ENCODE measurements at places on chromosomes 1 and 21.

DNA sequence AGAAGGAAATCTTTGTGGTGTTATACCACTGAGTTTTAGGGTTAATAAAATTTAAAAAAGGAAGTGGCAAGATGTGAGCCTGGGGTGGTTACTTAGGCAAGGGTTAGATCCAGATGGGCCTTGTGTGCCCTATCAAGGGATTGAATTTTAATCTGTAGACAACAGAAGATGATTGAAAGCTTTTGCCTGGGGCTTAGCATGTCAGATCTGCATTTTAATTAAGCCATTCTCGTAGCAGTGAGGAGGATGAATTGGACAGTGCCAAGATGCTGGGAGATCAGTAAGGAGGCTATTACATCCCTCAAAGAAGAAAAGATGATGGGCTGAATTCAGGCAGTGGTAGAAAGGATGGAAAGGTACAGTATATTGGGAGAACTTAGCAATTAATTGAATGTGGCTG lies 42.3 kb downstream of the HMGB4 start:
- DNase-seq, result no peak

DNA sequence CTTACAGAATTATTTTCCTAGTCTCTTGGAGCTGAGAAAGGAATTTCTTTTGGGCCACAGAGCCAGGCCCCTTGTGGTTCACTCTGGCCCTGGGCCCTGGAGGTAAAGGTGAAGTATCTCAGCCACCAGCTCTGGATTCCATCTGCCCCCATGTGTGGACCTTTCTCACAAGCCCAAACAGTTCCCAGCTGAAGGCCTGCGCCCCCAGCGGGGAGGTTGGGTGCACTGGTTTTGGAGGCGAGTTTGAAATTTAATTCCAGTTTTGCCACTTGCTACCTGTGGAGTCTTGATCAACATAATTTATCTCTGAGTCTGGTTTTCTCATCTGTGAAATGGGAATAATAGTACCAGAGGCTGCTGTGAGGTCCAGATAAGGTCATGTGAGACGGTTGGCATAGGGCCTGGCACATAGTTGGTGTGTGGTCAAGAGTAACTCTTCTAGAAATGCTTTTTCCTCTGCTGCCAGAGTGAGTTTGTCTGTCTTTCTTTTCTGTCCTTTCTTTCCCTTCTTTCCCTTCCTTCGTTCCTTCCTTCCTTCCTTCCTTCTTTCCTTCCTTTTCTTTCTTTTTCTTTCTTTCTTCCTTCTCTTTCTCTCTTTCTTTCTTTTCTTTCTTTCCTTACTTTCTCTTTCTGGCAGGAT lies 6.1 kb downstream of the AGTRAP start:
- no peak for DNase-seq

- DNase-seq, result no peak
Measured at GRCh38 chr1:25208092-25208491, 24.2 kb downstream of the SYF2 start.

- no peak for DNase-seq
Measured at GRCh38 chr1:24409535-24409934, 4.0 kb downstream of the STPG1 start.

DNA sequence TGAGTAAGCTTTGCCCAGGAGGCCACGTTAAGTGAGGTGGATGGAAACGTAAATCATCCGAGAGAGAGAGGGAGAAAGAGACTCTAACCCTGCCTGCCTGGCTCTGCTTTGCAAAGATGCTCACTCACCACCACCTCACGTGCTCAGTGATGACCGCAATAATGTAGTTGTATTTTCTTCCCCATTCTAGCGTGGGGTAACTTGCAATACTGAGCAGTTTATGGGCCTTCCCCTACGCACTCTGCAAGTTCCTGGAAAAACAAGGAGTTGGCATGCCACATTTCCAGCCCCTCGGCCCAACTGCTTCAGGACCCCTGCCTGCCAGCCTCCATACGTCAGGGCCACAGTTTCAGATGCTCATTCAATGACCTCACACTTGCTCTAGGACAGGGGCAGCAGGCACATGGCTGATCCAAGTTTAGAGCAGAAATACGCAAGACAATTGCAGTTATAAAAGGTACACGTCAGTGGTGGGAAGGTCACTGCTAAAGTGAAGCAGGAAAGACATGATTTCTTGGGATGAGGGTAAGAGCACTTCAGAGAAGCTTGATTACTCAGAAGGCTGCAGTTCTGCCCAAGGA lies 112.5 kb upstream of the RAB4A start:
- DNase-seq, result no peak

GRCh38 chr21:45000637-45001133 lies 60.9 kb downstream of the SLX9 start:
- no peak for DNase-seq

GRCh38 chr1:246158131-246158530 lies 348.9 kb downstream of the SMYD3 start:
- no peak for DNase-seq

DNA sequence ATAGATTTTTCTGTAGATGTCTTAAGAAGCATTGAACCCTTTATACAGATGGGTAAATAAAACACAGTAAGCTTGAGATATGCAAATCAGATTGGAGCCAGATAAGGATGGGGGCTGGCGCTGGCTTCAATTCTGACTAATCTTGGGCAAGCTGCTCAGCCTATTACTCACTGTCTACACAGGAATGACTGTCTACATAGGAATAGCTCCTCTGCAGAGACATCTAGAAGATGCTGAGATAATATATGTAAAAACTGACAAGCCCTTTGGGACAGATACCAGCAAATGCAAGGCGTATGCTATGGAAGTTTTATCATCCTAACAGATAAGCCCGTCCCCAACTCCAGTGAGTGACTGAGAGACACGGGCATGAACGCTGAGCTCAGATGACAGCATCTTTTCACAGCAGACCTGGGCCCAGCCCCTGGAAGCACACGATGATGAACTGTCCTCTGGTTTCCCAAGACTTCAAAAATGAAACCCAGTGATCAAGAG lies 1.7 kb downstream of the CLDN14 start:
- DNase-seq, result no peak

- no peak for DNase-seq
Measured at GRCh38 chr1:16015960-16016901, 1.6 kb downstream of the HSPB7 start.

GRCh38 chr1:233613252-233614172 lies at the start of gene KCNK1:
KCNK1 (plus strand) TSS chr1:233614106; CDS start chr1:233614172, 66 bp downstream.
- no peak for DNase-seq

DNA sequence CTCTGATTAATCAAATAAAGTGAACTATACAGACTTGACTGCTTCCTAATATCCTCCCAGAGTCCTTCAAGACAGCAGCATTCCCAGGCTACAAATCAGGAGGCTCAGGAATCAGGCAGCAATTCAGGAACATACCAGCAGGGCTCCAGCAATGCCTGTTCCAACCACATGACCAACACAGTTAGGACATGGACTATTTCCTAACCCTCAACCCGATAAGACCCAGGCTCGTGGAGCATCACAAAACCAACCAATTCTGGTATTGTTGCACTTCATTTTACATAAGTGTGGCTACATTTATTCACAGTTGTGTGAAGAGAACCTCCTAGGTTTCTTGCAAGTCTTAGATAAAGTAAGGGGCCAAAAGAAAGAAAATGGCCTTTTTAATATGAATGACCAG lies 546.2 kb upstream of the ADGRL2 start:
- no peak for DNase-seq

All from CD4-positive, alpha-beta T cell treated with Interleukin-12 subunit alpha and Interleukin-12 subunit beta, for 1 hour (primary cell).